ENCODE measurements at places on chromosomes 11 and 22. TPM values are rescaled to one million over a fixed set of nuclear protein-coding genes. Genes with fewer than 3 reads are reported as not detected.

SIPA1 gene
- total RNA-seq = 102 TPM

ZP1 gene
- total RNA-seq = not detected

RNF169 gene
- 29.5 TPM for total RNA-seq

ANO5 gene
- total RNA-seq = 0.58 TPM

CNGA4 gene
- 0.12 TPM for total RNA-seq

IGSF9B gene
- not detected for total RNA-seq

PLA2G3 gene
- total RNA-seq = not detected

SORL1 gene
- 1.9 TPM for total RNA-seq

NUCB2 gene
- total RNA-seq = 61.7 TPM

ALDH3B2 gene
- not detected for total RNA-seq

GRIK4 gene
- total RNA-seq = 0.06 TPM

OR52A5 gene
- not detected for total RNA-seq

ENTHD1 gene
- not detected for total RNA-seq

KRTAP5-9 gene
- total RNA-seq = not detected

OR5AP2 gene
- not detected for total RNA-seq

BATF2 gene
- 2.7 TPM for total RNA-seq

PRAME gene
- 0.15 TPM for total RNA-seq

RFPL2 gene
- total RNA-seq = not detected

CLDN5 gene
- total RNA-seq = 1,795 TPM

MS4A6A gene
- total RNA-seq = 2.9 TPM

SLC16A8 gene
- not detected for total RNA-seq

CD3G gene
- total RNA-seq = not detected

USP35 gene
- total RNA-seq = 9.0 TPM

DDTL gene
- total RNA-seq = not detected

C11orf65 gene
- not detected for total RNA-seq

DRICH1 gene
- not detected for total RNA-seq

RAB39A gene
- not detected for total RNA-seq

OR52R1 gene
- not detected for total RNA-seq

HYLS1 gene
- 7.5 TPM for total RNA-seq

THOC5 gene
- 41.0 TPM for total RNA-seq

STIP1 gene
- total RNA-seq = 219 TPM

ARFGAP3 gene
- 36.6 TPM for total RNA-seq

ARHGAP8 gene
- total RNA-seq = 0.76 TPM

CHRM1 gene
- total RNA-seq = not detected

NCAPD3 gene
- total RNA-seq = 11.2 TPM

CHCHD10 gene
- total RNA-seq = 24.3 TPM

OR56A1 gene
- total RNA-seq = under 0.01 TPM

BIK gene
- total RNA-seq = 0.58 TPM

MS4A14 gene
- not detected for total RNA-seq

CAT gene
- total RNA-seq = 31.2 TPM

TNNI2 gene
- total RNA-seq = not detected

OR8B3 gene
- total RNA-seq = not detected

CHEK1 gene
- total RNA-seq = 12.6 TPM

HEPACAM gene
- not detected for total RNA-seq

BACE1 gene
- 24.2 TPM for total RNA-seq

TCN1 gene
- total RNA-seq = not detected

APOA4 gene
- total RNA-seq = not detected

MS4A12 gene
- not detected for total RNA-seq

TSGA10IP gene
- total RNA-seq = not detected
